ENCODE measurements at places on chromosomes 2 and 18.
A peak's percentile ranks its signal among the peaks of the same experiment; 100 is the strongest.

- DNase-seq, result no peak
Measured at GRCh38 chr2:69437751-69438154, 518 bp upstream of the NFU1 start.

DNA sequence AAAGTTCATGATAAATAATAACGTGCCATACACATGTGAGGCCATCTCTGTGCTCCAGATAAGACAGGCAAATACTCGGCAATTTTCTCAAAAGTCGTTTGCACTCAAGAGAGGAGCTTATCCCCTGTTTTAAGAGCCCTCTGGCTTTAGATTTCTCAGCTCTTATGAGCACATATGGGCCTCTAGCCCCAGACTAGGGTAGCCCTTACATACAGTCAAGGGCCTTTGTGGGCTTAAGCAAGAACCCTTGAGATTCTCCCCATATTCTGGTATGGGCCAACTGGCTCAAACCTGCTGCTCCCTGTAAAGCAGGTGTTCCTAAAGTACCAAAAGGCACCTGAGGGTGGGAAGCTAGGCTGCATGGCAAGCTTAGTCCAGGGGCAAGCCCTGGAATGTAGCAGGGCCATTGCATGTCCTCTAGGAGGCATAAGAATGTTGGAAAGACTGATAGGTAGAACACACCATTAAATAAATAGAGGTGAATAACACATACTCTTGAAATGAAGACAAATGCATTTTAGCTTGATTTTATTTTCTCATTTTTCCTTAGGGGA, 66.1 kb downstream of the FASTKD2 start:
- no peak for DNase-seq

GRCh38 chr18:12308386-12309100, 502 bp downstream of the TUBB6 start:
- peak; percentile 33 for DNase-seq

DNA sequence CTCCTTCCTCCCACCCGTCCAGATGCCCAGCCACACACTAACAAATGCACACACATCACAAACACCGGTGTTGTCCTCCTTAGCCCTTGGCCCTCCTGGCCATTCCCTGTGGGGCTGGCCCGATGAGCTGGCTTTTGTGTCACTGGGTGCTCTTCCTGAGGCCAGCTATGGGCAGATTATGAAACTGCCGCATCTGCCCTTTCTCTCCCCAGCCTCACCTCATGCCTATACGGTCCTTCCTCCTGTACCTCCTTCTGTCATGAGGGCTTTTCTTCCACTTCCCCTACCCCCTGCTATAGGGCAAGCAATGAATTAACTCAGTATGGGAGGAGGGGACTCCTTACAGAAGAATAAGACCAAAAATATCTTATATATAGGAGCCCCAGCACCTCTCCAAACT, 10.3 kb upstream of the INO80C start:
- DNase-seq, result no peak

DNA sequence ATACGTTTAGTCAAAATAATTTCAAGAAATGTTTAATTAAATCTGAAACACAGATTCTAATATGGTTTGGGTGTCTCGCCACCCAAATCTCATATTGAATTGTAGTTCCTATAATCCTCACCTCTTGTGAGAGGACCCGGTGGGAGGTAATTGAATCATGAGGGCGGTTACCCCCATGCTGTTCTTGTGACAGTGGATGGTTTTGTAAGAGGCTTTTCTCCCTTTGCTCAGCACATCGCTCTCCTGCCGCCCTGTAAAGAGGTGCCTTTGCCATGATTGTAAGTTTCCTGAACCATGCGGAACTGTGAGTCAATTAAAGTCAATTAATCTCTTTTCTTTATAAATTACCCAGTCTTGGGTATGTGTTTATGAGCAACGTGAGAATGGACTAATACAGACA, 1045.1 kb upstream of the POU3F3 start:
- no peak for DNase-seq

DNA sequence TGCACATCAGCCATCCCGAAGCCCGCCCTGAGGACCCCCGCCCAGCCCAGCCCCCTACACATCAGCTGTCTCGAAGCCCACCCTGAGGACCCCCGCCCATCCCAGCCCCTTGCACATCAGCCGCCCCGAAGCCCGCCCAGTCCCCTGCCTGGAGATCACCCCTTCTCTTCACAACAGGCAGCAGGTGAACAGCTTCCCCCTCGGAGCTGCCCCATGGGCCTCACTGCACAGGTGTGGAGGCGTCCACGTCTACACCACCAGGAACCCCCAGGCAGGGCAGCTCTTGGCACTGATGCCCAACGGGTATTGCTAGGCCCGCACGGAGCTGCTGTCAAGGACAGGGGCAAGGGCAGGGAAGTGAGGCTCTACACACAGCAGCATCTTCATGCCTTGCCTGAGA, 137.6 kb downstream of the HDAC4 start:
- no peak for DNase-seq

Measured in activated T-cell treated with anti-CD3 and anti-CD28 coated beads for 48 hours (primary cell).